SK-N-SH (cell line): ENCODE measurements at places on chromosomes 4 and X.

DNA sequence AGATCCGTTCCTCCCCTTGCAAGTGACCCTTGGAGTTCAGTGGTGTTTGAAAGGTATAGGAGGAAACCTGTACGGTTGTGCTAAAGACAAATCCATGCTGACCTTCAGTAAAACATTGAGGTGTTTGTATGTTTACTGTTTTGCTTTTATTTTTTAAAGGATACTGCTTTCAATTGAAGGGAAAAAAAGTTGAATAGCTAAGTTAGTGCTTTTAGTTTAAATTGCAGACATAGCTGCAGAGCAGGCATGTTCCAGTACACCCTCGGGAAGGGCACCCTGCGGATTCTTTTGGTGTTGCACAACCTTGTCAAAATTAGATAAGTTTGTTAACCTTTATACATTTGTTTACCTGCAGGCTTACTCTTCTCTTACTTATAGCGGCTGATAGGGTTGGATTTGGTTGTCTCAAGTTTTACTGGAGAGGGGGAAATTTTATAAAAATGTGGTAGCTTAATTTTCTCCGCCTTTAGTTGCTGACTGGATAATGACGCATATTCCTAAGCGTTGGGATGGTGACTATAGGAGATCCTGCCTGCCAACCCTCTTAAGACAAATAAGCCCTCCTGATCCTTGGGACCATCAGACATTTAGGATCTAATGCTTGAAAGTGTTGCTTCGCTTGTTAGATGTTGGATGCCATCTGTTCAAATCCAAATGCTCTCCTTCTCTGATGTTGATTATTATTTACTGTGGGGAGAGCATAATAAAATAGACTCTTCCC is 2.0 kb downstream of the RAPGEF2 start:
- H3K4me3 ChIP-seq, result peak overlapping the region; percentile 70
- no peaks in the 10 kb centered on the region for H3K36me3 ChIP-seq
- H3K4me1 ChIP-seq, result peaks cover 18% of the 10 kb centered on the region
- no peak overlapping the region; the same call in 1 of the 2 replicates for H3K27ac ChIP-seq

- H3K36me3 ChIP-seq, result no peaks in the 10 kb centered on the region
- no peaks in the 10 kb centered on the region for H3K27me3 ChIP-seq
- H3K4me3 ChIP-seq, result peak overlapping the region; percentile 26; the same call in 1 of the 2 replicates
Measured at GRCh38 chr4:16757080-16757521, 141.3 kb downstream of the LDB2 start.

- H3K4me1 ChIP-seq, result no peaks in the 10 kb centered on the region
- no peaks in the 10 kb centered on the region for H3K27me3 ChIP-seq
- DNase-seq, result no peak
- H3K27ac ChIP-seq, result no peak overlapping the region
- H3K4me3 ChIP-seq, result no peak overlapping the region
Measured at GRCh38 chr4:70844180-70844579, 4.5 kb upstream of the GRSF1 start.

DNA sequence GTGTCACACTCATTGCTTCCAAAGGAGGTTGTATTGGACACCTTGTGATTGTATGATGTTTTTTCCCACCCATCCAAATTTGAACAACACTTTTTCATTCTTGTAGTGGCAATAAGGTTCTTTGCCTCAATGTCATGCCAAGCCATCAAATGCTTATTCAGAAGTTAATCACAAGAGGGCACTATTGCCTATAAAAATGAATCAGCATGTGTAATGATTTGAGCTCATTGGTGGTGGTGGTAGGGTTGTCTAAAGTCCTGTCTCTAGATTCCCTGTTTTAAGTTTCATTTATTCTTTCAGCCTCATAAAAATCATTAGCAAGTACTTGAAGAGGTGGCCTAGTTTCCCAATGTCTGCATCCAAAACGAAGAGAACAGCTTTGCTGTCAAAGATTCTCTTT is 37.0 kb downstream of the IRS4 start:
- H3K27me3 ChIP-seq, result peaks cover 19% of the 10 kb centered on the region; the same call in 1 of the 2 replicates
- H3K4me1 ChIP-seq, result no peaks in the 10 kb centered on the region
- peak; percentile 16 for DNase-seq
- H3K4me3 ChIP-seq, result no peak overlapping the region
- no peaks in the 10 kb centered on the region for H3K36me3 ChIP-seq

GRCh38 chr4:56742080-56742871 is 61.2 kb upstream of the HOPX start:
- H3K4me3 ChIP-seq, result no peak overlapping the region
- H3K27me3 ChIP-seq, result no peaks in the 10 kb centered on the region; the same call in 1 of the 2 replicates
- H3K27ac ChIP-seq, result no peak overlapping the region
- no peaks in the 10 kb centered on the region for H3K36me3 ChIP-seq
- no peaks in the 10 kb centered on the region; the same call in 1 of the 2 replicates for H3K4me1 ChIP-seq
- DNase-seq, result no peak

GRCh38 chr4:1574601-1575417 is 109.3 kb downstream of the FAM53A start:
- no peaks in the 10 kb centered on the region for H3K27me3 ChIP-seq
- no peaks in the 10 kb centered on the region for H3K36me3 ChIP-seq
- DNase-seq, result no peak
- no peak overlapping the region for H3K4me3 ChIP-seq

DNA sequence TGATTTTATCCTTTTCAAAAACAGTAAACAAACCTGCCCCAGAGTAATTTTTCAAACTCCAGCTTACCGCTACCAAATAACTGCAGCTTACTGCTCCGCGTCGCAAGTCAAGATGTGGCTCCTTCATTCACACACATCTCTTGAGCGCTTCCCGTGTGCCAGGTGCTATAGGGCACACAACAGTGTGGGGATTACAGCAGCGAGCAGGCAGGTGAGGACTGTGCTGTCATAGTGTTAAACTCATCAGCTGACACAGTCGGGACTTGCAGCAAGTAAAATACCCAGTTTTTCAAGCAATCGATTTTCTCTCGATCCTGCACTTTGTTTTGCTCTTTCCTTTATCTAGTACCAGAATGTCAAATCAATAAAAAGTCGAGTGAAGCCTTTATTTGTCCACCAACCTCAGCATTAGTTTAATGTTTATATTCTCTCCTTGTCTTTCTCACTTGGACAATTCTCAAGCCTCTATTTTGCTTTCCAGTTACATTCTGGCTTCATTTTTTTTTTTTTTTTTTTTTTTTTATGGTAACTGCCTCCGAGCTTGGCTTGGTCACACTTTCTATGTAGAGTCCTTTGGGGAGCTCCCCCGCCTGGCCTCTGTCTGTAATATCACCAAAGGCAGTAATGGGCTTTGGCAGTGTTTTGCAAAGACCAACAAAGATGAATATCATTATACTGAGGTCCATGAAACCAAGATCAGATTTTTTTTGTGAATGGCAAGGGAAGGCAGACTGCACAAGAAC is 8.3 kb upstream of the ASB5 start:
- H3K4me3 ChIP-seq, result no peak overlapping the region
- peak; percentile 51 for DNase-seq
- H3K4me1 ChIP-seq, result peaks cover 14% of the 10 kb centered on the region; the same call in 1 of the 2 replicates
- H3K36me3 ChIP-seq, result no peaks in the 10 kb centered on the region
- no peak overlapping the region for H3K27ac ChIP-seq

DNA sequence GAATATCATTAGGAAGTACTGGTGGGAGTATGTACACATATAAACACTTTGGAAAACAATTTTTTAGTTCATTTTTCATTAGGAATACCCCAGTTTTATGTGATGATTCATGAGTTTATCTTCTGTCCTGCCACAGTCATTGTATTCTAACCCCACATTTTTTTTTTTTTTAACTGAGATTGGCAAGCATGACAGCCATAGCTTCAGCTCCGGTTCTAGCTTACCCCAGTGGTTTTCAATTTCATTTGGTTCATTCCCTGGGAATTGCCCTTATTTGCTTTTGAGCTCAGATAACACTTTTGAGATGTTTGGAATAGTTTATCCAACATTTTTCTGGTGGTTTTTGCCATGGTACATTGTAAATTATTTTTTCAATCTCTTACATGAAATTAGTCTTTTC is 21.0 kb upstream of the FMR1 start:
- H3K27me3 ChIP-seq, result no peaks in the 10 kb centered on the region
- H3K4me3 ChIP-seq, result no peak overlapping the region
- H3K4me1 ChIP-seq, result no peaks in the 10 kb centered on the region
- no peaks in the 10 kb centered on the region for H3K36me3 ChIP-seq

GRCh38 chr4:5998333-5998936 is 19.8 kb downstream of the C4orf50 start:
- no peak overlapping the region; the same call in 1 of the 2 replicates for H3K27ac ChIP-seq
- H3K27me3 ChIP-seq, result no peaks in the 10 kb centered on the region
- peak; percentile 88 for DNase-seq
- H3K4me1 ChIP-seq, result peaks cover 23% of the 10 kb centered on the region; the same call in 1 of the 2 replicates
- no peaks in the 10 kb centered on the region for H3K36me3 ChIP-seq
- no peak overlapping the region for H3K4me3 ChIP-seq

DNA sequence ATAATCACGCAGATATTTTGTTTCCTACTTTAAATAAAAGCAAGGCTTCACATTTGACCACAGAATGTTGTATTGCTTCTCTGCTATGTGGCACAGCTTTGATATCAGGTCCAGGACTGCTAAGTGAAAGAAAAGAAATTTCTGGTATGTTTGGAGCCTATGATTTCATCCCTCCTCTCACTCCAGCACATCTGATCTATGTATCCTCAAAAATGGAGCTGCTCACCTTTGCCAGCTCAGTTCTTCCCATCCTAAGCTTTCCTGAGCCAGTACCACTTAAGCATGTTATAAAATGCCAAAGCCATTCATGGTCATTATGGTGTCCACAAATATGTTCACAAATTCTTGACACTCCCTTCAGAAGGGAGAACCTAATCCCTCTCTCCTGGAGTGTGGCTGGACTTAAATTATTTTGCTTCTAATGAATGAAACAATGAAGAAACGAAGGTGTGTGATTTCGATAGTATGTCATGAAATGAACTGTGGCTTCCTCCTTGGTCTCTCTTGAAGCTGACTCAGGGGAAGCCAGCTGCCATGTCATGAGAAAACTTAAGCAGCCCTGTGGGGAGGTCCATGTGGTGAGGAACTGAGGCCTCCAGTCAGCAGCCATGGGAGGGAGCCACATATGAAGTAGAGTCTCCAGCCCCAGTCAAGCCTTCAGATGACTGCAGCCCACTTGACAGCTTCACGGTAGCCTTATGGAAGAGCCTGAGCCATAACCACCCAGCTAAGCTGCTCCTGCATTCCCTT is 207.7 kb downstream of the MGST2 start:
- H3K4me3 ChIP-seq, result no peak overlapping the region
- H3K36me3 ChIP-seq, result 0 out of 2 replicates have a peak, but pooled peaks cover 3% of the 10 kb centered on the region
- H3K27ac ChIP-seq, result peak overlapping the region; percentile 86; the same call in 1 of the 2 replicates
- DNase-seq, result no peak
- peaks cover 24% of the 10 kb centered on the region for H3K4me1 ChIP-seq

- no peak overlapping the region for H3K4me3 ChIP-seq
- H3K27me3 ChIP-seq, result no peaks in the 10 kb centered on the region
- no peaks in the 10 kb centered on the region for H3K4me1 ChIP-seq
- no peaks in the 10 kb centered on the region for H3K36me3 ChIP-seq
- no peak overlapping the region for H3K27ac ChIP-seq
Measured at GRCh38 chr4:36215627-36216026, 28.7 kb downstream of the ARAP2 start.

GRCh38 chr4:53068755-53069330 is 206.7 kb downstream of the RASL11B start:
- no peaks in the 10 kb centered on the region for H3K36me3 ChIP-seq
- no peak for DNase-seq
- no peaks in the 10 kb centered on the region for H3K27me3 ChIP-seq
- no peaks in the 10 kb centered on the region for H3K4me1 ChIP-seq
- no peak overlapping the region for H3K4me3 ChIP-seq

GRCh38 chr4:73897380-73898136 is 28.4 kb downstream of the CXCL1 start:
- no peak for DNase-seq
- no peaks in the 10 kb centered on the region for H3K36me3 ChIP-seq
- no peak overlapping the region for H3K27ac ChIP-seq
- H3K27me3 ChIP-seq, result peaks cover 20% of the 10 kb centered on the region
- no peak overlapping the region for H3K4me3 ChIP-seq
- no peaks in the 10 kb centered on the region for H3K4me1 ChIP-seq

DNA sequence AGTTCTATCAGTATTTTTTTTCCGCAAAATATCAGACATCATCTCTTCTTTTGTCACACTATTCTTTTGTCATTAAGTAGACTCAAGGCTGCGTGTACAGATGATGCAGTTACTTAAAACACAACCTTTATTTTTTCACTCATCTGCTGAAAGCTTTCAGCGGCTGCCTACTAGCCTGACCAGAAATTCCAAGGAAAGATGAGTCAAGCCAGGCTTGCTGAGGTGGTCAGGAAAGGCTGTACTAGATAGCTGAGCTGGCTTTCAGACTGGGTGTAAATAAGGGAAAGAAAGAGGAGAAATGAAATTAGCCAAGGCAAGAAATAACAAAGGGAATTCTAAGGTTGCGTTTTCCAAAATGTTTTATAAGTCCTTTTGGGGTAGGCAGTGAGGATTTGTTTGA is 17.9 kb downstream of the STK26 start:
- no peak overlapping the region for H3K27ac ChIP-seq
- no peaks in the 10 kb centered on the region; the same call in 1 of the 2 replicates for H3K4me1 ChIP-seq
- H3K4me3 ChIP-seq, result no peak overlapping the region
- DNase-seq, result no peak
- no peaks in the 10 kb centered on the region for H3K36me3 ChIP-seq

DNA sequence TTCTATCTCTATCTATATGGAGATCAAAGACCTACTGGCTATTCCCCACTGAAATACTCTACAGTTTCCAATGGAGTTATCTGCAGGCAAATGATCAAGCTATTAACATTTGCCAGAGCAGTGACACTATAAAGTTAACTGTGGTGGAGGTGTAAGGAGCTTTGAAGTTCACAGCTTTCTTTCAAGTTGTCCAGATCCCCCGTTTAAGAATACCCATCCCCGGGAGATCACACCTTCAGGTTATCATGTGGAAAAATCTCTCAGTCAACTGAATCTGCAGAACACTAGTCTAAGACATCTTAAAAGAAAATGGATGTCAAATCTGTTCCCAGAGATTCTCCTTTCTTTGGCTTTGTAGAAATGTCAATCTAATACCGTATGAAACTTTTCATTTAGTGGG is 80.1 kb downstream of the GPC3 start:
- peaks cover 5% of the 10 kb centered on the region; the same call in 1 of the 2 replicates for H3K27me3 ChIP-seq
- no peaks in the 10 kb centered on the region for H3K4me1 ChIP-seq
- H3K4me3 ChIP-seq, result no peak overlapping the region
- no peak for DNase-seq
- no peak overlapping the region for H3K27ac ChIP-seq
- no peaks in the 10 kb centered on the region for H3K36me3 ChIP-seq

DNA sequence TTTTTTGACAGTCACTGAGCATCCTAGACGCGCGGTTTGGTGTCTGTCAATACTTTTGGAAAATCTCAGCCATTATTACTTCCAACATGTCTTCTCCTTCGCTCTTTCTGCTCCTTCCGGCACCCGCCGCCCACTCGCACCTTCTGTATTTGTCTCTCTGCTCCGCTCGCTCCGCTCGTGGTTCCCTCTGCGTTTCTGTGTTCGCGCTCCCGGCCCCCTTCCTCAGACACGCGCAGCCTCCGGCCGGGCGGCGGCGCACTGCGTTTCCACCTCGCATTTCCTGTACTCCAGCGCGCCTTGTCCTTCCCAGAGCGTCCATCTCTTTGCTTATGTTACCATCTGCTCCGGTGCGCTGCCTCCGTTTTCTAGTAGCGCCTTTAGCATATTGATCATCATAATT is 21.1 kb downstream of the PDE6B start:
- peaks cover 5% of the 10 kb centered on the region; the same call in 1 of the 2 replicates for H3K27me3 ChIP-seq
- H3K36me3 ChIP-seq, result no peaks in the 10 kb centered on the region
- no peak overlapping the region for H3K4me3 ChIP-seq
- no peaks in the 10 kb centered on the region; the same call in 1 of the 2 replicates for H3K4me1 ChIP-seq
- DNase-seq, result no peak
